ENCODE measurements at places on chromosomes 7 and 10. TPM values are rescaled to one million over a fixed set of nuclear protein-coding genes. Genes with fewer than 3 reads are reported as not detected.

GRCh38 chr7:107843184-107843583 is 40.2 kb upstream of the SLC26A3 start:
- no peak for DNase-seq

GRCh38 chr10:127398140-127398970 is 150.8 kb upstream of the NPS start:
- no peak for DNase-seq

GRCh38 chr7:126702242-126703016 is 550.3 kb downstream of the GRM8 start:
- no peak for DNase-seq

UBE2D1 gene
- 7.0 TPM for total RNA-seq
